ENCODE measurements at places on chromosomes 3 and 15.
A peak's percentile ranks its signal among the peaks of the same experiment; 100 is the strongest.

DNA sequence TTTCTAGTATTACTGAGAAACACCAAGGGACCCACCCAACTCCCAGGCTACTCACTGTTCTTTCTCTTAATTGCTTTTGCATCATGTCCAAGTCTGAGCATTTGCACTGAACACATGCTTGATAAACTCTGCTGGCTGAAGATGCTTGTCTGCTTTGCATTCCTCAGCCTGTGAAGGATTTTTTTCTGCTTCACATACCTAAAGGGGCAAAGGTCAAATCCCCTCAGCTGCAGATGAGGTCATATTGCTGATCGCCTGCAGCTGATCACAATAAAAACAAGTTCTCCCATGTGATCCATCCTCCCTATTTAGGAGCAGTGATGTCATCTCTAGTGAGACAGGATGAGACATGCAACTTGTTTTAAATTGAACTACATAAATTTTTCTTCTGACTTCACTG lies 84.6 kb upstream of the DCBLD2 start:
- no peak for DNase-seq

- no peak for DNase-seq
Measured at GRCh38 chr3:111863942-111864694, 5.1 kb downstream of the PHLDB2 start.

GRCh38 chr3:117928836-117929235 lies 1105.8 kb downstream of the IGSF11 start:
- no peak for DNase-seq

- no peak for DNase-seq
Measured at GRCh38 chr3:119359476-119360326, 65.5 kb downstream of the ARHGAP31 start.

GRCh38 chr3:112873632-112874031 lies 27.0 kb upstream of the CD200R1L start:
- DNase-seq, result no peak

DNA sequence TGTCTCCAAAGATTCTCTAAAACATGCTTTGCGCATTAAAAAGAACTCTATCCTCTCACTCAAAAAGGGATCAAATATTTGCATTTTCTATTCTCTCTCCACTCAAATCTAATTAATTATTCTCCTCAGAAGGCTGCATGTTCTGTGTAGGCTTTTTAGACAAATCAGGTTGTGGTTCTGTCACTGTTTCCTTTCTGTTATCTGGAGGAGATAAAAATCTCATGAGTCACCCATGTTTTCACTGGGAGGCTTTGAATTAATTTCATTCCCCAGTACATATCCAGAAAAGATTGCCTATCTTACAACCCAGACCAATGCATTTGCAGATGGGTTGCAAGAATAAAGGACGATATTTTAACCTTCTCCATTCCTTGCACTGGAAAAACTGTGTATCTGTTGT lies 446.5 kb downstream of the GRM7 start:
- DNase-seq, result no peak

DNA sequence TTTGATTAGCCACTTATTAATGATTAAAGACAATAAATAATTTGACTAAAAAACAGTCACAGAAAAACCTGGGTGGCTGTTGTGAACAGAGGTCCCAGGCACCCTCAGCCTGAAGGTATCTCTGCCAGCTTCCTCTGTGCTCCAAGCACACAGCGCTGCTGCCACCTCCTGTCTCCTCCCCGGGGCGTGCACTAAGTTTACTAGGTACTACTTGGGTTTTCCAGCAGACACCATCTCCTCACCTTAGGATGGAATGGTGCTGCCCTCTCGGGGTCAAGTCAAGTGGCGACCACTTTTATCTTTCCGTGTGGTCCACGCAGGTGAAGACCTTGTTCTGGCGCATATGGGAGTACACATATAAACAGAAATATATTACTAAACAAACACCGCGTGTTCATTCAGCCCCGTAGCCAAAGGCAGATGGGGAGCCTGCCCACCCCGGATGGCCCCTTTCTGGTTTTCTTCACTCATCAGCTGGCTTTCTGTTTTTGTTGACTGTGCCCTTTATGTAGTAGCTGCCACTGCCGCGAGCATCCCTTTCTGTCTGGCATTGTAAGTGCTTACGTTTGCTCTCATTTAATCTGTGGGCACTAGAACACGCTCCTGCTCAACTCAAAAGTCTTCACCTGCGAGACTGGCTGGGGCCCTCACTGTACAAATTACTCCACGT lies 128.0 kb downstream of the LRIG1 start:
- DNase-seq, result peak; percentile 59

DNA sequence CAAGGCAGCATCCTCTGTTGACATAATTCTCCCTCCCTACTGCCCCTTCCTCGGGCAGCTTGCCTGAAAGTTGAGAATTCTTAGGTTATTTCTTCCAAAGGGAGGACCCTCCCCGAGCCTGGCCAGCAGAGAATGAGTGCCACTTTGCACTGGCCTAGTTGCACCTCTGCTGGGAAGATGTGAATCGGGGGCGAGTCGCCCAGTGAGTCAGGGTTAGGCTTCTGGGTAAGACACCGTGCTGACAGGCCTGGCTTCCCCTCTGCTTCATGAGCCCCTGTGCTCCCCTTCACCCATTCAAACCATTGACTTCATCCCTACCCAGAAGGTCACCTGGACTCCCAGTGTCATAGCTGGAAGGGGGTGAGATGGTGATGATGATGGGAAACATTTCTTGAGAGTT lies 82.3 kb downstream of the AAGAB start:
- DNase-seq, result no peak

DNA sequence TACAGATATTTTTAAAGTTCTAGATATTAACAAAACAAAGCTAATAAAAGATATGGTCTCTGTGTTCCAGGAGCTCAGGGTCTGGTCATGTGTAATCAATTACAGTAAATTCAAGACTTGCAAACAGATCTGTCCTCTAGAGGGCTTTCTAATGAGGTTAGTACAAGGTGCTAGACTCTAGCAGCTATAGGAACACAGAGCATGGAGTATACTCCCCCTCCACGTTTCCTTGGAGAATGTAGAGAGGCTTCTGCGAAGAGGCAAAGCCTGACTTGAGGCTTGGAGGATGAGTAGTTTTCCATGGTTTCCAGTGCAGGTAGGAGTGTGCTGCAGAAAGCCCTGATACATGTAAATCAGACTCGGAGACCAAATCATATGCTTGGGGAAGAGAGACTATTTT lies 32.7 kb upstream of the DLG1 start:
- DNase-seq, result no peak

- DNase-seq, result peak; percentile 69
Measured at GRCh38 chr3:58008141-58009025, at the start of gene FLNB. FLNB (plus strand) TSS chr3:58008422; CDS start chr3:58008565, 143 bp downstream.

DNA sequence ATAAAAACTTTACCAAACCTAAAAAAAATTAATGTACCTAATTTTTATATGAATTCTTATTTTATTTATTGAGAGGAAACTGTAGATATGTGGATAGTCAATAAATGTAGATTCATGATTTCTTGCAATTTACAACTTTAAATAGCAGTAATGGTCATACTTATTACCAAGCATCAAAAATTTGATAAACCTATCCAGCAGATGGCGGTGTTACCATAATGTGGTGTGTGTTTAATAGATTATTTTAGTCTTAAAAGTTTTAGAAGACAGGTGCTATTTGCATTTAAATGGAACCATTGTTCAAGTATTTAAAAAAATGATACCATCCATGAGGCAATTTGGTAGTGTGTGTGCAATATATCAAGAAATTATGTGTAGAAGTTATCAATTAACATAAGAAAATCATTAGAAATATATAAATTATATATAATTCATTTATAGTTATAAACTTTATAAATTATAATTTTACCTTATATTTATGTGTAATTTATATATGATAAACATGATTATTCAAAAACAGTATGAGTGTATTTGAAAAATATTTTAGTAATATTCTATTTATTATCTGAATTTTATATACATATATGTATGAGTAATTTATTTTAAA lies 176.0 kb upstream of the BCHE start:
- DNase-seq, result peak; percentile 25

GRCh38 chr3:71026634-71027578 lies 556.6 kb downstream of the FOXP1 start:
- DNase-seq, result no peak

GRCh38 chr3:183975981-183976662 lies 41.6 kb downstream of the ABCC5 start:
- no peak for DNase-seq

GRCh38 chr15:20341901-20342600 lies 199.5 kb downstream of the GOLGA6L6 start:
- no peak for DNase-seq

DNA sequence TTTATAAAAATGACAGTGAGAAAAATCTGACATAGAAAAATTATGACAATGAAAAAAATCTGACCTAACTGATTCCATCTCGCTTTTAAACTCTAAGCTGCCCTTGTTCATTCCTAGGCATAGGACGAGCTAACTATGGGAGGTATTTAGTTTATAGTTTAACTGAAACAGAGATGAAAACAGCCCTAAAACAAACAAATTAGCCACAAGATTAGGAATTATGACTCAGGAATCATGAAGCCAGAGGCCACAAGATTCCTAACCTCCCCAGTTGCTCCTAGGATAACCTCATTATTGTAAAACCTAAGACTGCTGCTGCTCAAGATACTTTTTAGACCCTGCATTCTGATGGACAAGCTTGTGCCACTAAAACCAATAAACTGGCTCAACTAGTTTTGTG lies 122.7 kb upstream of the MNS1 start:
- no peak for DNase-seq

DNA sequence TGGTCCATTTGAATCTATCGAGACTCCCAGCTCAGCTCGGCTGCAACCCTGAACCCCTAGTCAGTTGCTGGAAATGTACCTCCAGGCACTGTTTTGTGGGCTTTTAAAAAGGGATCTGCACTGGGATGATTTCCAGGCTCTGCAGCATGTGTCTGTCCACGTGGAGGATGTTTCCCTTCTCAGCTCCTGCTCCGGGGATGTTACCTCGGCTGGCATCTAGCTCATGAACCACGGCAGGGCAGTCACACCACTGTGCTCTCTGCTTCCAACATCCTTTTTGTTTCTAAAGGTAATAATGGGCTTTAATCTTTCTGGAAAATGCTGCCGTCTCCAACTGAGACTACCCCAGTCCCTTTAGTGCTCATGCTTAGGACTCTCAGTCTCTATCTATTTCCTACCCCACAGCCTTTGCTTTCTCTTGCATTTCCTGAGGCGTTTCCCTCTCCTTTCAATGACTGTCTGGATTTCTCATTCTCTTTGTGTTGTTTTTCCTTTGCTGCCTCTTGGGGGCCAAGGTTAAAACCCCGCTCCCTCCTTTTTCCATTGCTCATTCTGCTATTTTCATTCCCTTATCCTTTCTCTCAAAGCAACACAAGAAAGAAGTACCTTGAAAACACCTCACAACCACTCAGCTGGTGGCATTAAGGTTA lies 42.9 kb upstream of the AKAP13 start:
- DNase-seq, result no peak

DNA sequence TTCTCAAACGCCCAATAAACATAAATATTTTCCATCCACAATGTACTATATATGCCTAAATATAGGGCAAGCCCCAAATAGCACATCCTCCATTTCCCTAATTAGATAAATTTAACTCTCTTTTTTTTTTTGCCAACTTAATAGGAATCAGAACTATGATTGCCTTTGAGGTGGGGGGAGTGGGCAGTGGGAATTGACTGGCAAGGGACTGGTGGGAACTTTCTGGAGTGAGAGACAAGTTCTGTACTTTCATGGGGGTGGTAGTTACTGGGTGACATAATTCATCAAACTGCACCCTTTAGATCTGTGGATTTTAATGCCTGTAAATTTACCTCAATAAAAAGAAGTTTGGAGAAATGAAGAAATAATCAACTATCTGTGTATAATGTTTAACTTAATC lies 88.2 kb upstream of the CTDSPL start:
- no peak for DNase-seq

DNA sequence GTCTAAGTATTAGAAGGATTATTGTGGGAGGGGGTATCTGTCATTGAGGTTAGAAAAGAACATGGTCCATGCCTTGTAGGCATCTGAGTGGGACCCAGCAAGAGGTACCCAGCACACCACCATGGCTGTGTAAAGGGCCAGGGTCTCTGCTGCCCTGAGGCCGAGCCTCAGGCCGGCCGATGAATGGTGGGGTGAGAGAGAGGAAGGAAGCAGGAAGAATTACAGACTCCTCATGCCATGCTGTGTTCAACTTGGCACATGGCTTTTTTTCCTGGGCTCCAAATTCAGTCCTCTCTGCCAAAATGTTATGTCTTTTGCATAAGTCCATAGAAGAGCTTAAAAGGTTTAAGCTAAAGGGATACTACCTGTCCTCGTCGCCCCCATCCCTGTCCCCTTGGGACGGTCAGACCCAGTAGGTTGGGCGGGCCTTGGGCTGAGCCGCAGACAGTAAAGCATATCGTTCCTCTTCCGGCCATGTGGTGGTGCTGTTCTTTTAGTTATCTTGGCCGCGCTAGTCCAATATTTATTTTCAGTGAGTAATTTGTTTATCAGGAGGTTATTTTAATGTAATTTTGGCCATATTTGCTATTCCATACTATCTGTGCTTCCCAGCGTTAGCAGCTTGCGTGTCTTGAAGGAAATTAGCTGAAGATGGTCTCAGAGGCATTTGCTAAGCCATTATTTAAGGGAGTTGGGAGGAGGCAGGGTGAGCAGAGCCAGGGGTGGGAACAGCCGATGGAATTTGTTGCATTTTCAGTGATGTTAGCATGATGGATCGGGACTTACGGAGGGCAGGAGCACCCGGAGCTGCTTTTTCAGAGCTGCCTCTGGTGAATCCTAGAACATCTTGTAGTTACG lies 152.4 kb downstream of the AGBL1 start:
- peak; percentile 23 for DNase-seq

- DNase-seq, result no peak
Measured at GRCh38 chr15:57384024-57384423, 7.7 kb downstream of the CGNL1 start.

- no peak for DNase-seq
Measured at GRCh38 chr3:149850787-149851584, 38.0 kb downstream of the RNF13 start.

GRCh38 chr3:102354818-102355515 lies 79.8 kb upstream of the ZPLD1 start:
- DNase-seq, result no peak

- DNase-seq, result no peak
Measured at GRCh38 chr3:111971533-111972130, 7.2 kb upstream of the ABHD10 start.

DNA sequence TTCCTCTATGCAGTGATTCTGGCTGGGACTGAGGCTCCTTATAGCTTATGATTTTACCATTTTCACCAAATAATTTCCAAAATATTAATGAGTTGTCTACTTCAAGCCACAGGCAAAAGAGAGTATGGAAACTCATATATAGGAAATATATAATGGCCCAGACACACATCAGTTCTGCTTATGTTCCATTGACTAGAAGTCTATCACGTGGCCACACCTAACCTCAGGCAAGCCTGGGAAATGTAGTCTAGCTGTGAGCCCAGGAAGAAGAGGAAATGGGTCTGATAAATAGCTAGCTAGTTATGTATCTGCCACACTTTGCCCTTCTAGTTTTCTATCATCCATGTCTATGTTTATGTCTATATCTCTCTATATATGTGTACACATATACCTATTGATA lies 195.1 kb downstream of the OTOL1 start:
- no peak for DNase-seq

DNA sequence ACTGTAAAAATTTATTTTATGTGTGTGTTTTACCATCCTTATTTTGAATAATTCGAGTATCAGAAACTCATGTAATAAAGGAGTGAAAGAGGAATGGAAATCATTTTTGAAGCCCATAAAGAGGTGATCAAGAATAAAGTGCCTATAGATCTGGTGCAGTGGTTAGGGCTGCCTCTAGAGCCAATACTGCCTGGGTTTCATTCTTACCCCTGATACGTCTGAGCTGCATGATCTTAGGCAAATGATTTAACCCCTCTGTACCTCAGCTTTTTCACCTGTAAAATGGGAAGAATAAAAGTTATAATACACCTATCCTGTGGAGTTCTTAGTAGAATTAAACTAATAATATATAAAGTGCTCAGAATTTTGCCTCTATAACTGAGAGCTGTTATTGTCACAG lies 30.4 kb downstream of the EFHB start:
- DNase-seq, result no peak
